Stimulated activated CD8-positive, alpha-beta memory T cell treated with anti-CD3 and anti-CD28 coated beads, Interleukin-4, amount 100 ng/mL, for 1 hour (primary cell): ENCODE measurements at places on chromosomes 3 and 15.
A peak's percentile ranks its signal among the peaks of the same experiment; 100 is the strongest.

DNA sequence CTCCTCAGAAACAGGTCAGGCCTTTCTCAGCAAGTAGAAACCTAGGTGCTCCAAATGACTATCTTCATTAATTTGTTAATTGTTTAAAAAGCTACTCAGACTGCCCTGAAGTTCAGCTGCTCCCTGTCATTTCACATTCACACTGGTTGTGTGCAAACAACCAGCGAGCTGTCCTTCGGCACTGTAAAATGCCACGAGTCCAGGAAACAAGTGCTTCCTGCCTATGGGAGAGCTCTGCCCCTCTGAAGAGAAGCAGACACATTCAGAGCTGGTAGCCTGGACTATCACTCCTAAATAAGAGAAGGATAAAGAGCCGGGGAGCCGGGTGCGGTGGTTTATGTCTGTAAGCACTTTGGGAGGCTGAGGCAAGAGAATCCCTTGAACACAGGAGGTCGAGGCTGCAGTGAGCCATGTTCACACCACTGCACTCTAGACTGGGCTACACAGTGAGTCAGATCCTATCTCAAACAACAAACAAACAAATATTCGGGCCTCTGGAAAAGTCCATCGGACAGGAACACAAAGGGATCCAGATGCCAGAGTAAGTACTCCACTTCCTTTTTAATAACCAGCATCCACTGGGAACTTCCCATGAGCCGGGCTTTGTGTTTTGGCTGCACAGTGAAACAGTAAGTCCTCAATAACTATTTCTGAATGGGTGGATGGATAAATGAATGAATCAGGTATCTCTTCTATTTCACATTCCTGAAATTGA, 114.4 kb upstream of the WNT5A start:
- DNase-seq: no peak

DNA sequence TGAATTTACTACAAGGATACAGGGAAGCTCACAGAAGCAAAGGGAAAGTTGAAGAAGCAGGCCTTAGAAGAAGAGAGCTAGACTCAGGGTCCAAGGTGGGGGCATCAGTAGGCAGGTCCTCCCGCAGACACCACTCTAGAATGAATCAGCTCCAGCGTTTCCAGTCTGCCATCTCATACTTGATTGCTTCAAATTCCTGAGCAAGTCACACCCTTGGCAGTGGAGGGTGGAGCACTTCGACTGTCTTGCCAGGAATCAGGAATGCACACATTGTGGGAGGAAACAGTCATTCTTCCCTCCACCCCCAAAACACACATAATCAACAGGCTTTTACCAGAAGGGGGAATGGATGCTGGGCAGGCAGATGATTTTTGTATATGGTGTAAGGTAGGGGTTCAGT, 78.5 kb downstream of the CHCHD6 start:
- DNase-seq: no peak

DNA sequence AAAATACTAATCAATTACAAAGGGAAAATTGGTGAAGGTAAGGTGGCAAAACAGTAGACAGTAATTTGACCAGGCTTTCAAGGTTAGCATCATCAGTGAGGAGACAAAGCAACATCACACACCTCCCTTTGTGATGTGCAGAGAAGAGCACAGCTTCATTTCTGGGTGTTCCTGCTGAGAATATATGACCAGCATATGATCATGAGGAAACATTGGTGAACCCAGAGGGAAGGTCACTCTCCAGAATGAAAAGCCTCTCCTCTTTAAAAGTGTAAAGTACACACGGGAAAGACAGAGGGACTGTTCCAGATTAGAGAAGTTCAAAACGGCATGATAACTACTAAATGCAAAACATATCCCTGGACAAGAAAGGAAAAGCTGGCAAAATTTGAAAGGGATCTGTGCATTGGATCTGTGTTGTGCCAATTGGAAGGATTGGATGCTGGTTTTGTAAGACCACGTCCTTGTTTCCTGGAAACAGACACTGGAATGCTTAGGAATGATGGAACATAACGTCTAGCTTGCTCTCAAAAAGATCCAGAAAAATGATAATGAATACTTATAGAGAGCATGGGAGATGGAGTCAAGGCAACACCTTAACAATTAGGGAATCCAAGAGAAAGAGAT, 80.6 kb upstream of the MITF start:
- DNase-seq: no peak

DNA sequence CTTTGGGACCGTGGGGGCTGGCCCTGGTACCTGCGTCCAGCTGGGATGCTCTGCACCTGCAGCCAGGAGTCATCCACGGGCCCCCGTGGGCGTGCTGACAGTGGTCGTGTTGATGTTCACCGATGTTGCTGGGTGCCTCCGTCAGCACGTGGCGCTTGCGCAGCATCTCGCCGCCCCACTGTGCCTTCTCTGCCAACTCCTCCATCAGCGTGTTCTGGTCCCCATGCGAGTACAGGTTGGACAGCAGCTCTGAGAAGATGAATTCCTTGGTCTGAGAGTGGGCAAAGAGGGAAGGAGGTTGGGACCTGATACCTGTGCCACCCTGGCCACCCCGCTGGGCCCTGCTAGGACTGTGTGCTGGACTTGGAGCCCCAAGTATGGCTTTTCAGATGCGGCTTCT, 61.4 kb downstream of the ADAMTS7 start:
- no peak for DNase-seq

- DNase-seq: peak; percentile 30
These were observed 42.2 kb upstream of the PLCL2 start for GRCh38 chr3:16842272-16843270.

- DNase-seq: no peak
These were observed 106.6 kb downstream of the DNAJB8 start for GRCh38 chr3:128359846-128360642.

- DNase-seq: no peak
These were observed 96.5 kb downstream of the SMAD6 start for GRCh38 chr15:66798426-66799061.

DNA sequence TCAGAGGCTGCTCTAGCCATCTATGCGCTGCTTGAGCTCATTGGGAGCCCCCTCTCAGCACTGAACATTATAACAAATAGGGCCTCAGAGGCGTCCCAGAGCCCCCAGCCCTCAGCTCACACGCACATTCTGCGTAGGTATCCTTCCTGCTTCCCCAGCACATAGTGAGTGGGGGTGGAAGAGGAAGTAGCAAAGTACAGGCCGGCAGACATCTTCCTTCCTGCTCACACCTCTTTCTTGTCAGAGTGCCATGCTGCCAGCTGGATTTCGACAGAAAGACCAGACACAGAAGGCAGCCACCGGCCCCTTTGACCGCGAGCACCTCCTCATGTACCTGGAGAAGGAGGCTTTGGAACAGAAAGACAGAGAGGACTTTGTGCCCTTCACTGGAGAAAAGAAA, 16.6 kb downstream of the TMOD2 start:
- DNase-seq: no peak

GRCh38 chr3:38627956-38628355, 21.5 kb downstream of the SCN5A start:
- DNase-seq: no peak

GRCh38 chr3:5264093-5264600, 76.6 kb downstream of the EDEM1 start:
- no peak for DNase-seq

- no peak for DNase-seq
These were observed 290.9 kb downstream of the OCA2 start for GRCh38 chr15:27808182-27808581.

DNA sequence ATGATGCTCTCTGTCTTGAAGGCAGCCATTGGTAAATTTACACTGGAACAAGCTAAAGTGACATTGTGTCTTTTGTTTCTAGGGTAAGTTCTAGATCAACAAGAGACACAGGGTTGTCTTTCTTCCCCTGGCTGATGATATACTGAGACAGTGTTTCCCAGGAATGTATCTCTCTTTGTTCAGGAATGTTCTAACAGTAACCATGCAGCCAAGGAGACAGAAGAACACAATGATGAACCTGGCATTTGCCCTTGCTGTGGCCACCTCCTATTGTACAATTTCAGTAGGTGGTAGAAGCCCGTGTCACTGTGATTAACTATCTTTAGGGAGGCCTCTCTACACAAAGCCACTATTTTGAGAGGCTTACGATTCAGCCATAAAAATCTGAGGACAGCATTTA, 130.7 kb downstream of the LRTM1 start:
- no peak for DNase-seq

- no peak for DNase-seq
These were observed 1.7 kb downstream of the ATR start for GRCh38 chr3:142576792-142577191.
